Activated CD4-positive, alpha-beta T cell treated with anti-CD3 and anti-CD28 coated beads, Interleukin-2, Interleukin-6, amounts not matched to agents 100 ng/mL and 50 ng/mL, durations not matched to agents 16 hours and 8 hours (primary cell): ENCODE measurements at places on chromosomes 16 and 17.

DNA sequence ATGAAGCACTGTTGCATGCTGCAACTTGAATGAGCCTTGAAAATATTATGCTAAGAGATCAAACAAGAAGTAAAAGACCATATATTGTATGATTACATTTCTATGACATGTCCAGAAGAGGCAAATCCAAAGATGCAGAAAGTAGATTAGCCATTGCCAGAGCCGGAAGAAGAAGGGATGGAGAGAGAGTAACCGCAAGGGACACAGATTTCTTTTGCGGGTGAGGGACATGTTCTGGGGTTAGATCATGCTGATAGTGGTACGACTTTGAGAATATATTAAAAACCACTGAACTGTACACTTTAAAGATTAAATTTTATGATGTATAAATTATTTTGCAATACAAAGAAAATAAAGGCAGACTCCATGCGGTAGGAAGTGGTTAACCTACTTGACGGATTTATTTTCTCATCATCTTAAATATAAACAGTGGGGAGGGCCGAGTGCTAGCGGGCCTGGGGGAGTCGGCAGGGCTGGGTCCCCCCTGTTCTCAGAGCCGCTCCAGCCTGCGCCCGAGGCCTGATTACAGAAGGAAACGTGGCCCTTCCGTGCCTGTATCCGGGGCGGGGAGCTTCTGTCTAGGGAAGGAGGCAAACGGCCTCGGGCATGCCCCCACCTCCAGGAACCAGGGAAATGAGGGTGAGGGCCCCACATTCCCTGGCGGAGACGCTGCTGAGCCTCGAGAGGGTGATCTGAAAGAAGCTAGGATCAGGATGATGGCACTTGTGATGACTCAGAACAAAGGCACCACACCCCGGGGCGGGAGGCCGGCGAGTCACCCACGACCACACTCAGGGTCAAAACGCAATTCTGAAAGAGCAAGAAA lies 48.0 kb downstream of the SHCBP1 start:
- DNase-seq, result peak; percentile 19

- no peak for DNase-seq
These were observed 1.5 kb upstream of the FAAP100 start for GRCh38 chr17:81553616-81554181.

DNA sequence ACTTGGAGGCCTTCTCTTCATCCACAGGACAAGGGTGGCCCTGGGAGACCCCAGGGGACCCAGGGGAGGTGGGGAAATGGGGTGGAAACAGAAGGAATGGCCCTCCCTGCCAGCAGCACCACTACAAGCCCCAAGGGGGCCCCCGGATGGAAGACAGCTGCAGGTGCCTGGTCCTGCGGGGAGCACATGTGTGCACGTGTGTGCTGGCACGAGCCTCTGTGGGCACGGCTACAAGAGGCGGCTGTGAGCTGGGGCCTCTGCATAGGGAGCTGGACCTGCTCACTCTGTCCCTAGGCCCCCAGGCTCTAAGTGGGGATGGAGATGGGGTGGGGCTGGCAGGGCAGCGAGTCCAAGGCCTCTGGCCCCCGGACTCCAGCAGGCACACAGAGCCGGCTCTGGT lies 13.2 kb upstream of the AATK start:
- no peak for DNase-seq

- no peak for DNase-seq
These were observed 107.3 kb downstream of the SDK2 start for GRCh38 chr17:73536700-73537605.

- no peak for DNase-seq
These were observed 89.6 kb downstream of the CDC27 start for GRCh38 chr17:47099451-47099986.
